ENCODE measurements at places on chromosomes 6 and 20.

DNA sequence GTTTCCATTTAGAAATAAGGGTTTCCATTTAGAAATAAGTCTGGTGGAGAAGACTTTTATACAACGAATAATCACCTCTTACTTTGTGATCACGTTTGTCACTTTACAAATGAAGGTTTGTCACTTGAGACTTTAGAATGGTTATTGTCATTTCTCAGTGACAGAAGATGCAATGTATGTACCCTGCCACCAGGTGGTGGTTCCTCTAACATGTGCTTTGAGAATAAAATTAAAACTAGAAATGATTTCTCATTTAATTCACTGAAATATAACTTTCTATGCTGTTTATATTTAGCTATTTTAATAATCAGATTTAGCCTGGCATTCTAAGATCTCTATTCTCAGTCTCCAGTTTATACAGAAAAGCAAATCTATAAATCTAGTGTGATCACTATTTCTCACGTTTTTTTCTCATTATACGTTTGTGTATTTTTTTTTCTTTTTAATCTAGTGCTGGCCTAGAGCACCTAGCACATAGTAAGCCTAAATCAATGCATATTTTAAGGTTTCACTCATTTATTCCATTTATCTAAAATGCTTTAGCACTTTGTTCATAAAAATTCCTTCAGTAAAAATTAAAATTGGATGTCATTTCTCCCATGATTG is 57.4 kb upstream of the TFAP2D start:
- DNase-seq, result peak; percentile 14

GRCh38 chr6:36027501-36028087 is at the start of gene MAPK14:
TSS of gene MAPK14 (plus strand) at chr6:36027808. CDS start at chr6:36028158, 350 bp downstream.
- peak; percentile 98 for DNase-seq

DNA sequence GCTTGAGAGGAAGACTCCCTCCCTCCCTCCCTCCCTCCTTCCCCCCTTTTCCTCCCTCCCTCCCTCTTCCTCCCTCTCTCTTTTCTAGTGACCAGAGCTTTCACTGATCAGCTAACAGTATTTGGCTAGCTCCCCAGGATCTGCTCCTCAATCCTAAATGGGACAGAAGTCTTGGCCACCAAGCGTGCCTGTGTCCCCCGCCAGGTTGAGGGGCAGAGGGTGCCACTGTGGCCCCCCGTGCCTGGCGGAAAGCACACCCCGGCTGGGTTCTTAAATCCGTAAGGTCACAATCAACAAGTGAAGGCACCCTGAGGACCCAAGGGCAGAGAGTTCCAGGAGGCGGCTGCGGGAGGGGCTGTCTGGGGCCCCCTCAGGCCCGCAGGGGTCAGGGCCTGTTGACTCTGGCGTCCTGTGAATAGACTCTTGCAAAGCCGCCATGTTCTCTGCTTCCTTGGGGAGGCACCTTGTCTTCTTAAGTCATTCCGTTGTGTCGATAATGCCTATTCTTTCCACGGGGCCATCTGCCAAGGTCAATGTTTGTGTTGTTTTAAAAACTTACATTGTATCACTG is 38.9 kb upstream of the STX16 start:
- DNase-seq, result no peak

DNA sequence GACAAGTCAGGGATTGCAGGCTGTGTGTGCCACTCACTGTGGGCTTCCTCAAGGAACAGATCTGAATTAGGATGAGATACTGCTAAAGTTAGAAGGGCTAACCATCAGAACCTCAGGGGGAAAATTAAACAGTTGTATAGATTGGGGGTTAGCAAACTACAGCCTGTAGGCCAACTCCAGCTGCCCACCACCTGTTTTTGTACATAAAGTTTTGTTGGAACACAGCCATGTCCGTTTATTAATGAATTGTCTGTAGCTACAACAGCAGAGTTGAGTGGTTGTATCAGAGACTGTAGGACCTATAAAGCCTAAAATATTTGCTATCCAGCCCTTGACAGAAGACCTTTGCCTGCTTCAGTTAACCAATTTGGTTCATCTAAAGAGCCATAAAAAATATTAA is 127.2 kb upstream of the ECI2 start:
- DNase-seq, result no peak

DNA sequence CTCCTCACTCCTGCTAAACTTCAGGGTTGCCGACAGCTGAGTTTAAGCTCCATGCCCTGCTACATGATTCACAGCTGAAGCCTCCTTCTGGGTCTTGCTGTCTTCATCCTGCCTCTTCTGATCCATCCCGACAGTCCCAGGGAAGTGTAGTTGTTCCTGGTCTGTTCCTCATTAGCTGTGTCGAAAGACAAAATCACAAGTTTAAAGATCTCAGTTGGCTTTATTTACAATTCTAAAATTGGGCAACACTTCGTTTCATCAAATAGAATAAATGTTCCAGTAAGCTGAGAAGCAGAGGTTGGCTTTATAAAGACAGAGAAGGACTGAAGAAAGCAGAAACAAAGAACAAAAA is 4.1 kb upstream of the SLC2A10 start:
- no peak for DNase-seq

DNA sequence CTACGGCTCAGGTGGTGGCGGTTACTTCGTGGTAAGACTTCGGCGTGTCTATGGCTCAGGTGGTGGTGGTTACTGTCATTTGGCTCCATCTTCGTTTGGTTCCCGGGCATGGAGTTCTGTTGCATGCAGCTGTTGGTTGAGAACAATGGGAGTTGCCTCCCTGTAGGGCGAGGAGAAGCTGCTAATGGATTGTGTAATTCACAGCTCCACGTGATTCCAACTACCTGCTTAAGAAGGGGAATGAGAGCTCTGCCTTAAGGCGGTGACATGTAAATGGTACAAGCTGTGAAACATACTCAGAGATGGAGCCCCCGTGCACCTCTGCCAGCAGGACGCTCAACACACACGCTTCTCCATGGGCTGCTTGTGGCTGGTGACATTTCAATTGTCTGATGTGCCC is 12.4 kb upstream of the DACT2 start:
- DNase-seq, result no peak

DNA sequence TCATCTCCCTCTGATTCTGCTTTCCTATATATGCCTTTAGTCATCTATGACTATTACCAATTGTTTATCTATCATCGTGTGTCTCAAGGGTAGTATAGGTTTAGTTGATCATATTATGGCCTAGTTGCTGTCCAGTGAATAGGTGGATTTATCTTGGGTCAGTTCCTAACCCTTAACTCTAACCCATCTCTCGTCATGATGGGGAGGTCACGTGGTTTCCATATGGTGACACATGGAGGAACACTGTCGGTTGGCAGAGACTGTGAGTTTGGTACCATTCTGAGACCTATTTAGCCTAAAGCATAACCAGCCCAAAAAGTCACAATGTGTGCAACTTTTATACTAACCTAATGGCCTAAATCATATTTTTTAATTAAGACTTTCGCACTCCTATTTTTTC is 103.5 kb downstream of the SAMD5 start:
- DNase-seq, result no peak

GRCh38 chr6:32146687-32147086 is 5.1 kb downstream of the PRRT1 start:
- no peak for DNase-seq

DNA sequence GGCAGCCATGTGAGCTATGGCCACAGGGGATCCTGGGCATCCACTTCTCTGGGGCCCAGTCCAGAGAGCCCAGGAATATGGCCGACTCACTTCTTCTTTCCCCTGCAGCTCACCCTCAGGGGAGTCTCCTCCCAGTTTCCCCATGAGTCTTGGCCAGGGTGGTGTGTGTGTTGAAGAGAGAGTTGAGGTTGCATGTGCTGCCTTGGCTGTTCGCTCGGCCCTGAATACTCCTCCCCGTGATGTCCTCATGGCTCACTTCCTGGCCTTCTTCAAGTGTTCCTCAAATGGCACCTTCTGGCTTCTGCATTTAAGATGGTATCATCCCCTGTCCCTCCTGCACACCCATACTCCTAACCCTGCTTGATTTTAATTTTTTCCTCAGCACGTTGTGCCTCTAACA is 3.2 kb upstream of the TREML1 start:
- DNase-seq, result no peak

DNA sequence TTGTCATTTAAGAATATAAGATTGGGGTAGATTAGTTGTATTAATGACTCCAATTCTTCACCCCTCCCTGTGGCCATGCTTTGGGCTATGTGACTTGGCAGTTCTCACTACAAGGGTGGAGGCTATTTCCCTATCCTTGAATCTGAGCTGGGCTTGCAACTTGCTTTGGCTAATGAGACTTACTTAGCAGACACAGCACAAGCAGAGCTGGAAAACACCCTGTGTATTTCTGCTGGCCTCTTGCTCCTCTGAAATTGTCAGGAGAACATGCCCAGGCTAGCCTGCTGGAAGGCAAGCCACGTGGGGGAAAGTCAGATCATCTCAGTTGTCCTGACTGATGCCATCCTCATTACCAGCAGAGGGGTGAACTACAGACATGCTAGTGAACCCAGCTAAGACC is 126.5 kb upstream of the HDGFL1 start:
- DNase-seq, result no peak

DNA sequence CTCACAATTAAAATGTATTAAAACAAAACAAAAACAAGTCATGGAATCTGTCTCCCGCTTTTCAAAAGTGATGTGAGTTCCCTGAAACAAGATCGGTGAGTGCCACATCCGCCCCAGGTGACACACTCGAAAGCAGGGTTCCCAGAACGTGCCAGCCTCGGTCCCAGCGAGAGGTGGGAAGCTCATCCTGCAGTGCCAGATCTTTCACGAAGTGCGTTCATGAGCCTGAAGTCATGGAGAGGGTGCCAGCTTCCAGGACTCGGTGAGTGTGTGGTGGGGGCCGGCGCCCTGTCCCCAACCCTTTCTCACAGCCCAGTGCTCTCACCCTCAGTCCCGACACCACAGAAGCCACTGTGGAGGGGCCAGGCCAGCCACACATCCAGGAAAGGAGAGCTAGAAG is 127.4 kb downstream of the WDR27 start:
- no peak for DNase-seq

DNA sequence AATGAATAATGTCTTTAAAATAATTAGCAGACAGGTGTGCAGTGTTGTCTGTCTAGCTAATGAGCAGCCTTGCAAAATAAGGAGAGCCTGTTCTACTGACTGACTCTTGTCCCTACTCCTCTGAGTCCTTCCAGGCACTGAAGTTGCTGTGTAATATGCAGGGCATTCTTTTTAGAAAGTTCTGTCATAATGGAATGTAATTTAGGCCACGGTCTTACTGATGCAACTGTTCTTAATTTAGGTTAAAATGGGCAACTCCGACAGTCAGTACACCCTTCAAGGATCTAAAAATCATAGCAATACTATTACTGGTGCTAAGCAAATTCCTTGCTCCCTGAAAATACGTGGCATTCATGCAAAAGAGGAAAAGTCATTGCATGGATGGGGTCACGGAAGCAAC is 133.9 kb downstream of the TIAM2 start:
- no peak for DNase-seq

DNA sequence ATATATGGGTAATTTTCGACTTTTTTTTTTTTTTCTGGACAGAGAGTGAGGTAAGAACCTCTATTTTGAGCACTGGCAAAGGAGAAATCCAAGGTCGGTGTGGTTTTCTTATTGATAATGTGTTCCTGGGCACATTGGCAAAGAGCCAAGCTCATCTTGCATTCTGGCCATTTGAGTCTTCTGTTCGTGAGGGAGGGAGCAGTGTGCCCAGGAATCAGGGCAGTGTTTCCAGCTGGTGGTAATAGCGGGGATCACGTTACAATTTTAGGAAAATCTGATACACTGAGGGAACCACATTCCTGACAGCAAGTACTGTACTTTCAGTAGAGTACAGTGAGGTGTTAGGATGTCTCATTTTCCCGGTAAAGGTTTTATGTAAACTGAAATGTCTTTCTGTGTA is 442.3 kb upstream of the MAP3K7 start:
- DNase-seq, result no peak

DNA sequence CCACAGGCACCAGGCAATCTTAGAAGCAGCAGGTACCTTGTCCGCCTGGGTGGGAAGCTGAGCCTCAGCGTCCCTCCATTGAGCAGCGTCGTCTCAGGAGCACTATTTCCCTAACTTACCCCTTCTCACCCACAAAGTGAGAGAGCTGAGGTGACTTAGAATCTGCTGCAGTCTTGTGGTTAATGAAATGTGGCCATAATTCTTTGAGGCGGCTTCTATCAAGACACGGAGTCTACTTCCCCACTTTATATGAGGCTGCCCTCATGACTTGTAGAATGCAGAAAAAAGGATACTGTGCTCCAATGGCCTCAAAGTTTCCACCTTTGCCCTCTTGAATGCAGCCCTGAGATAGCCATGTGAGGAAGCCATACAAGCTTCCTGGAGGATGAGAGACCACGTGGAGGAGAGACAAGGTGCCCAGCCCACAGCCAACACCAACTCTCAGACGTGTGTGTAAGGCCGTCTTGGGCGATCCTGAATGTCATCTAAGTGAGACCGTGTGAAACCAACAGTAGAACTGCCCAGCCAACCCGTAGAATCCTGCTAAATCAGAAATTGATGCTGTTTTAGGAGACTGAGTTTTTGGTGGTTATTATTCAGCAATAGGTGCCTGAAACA is 9.1 kb upstream of the TAGAP start:
- no peak for DNase-seq

DNA sequence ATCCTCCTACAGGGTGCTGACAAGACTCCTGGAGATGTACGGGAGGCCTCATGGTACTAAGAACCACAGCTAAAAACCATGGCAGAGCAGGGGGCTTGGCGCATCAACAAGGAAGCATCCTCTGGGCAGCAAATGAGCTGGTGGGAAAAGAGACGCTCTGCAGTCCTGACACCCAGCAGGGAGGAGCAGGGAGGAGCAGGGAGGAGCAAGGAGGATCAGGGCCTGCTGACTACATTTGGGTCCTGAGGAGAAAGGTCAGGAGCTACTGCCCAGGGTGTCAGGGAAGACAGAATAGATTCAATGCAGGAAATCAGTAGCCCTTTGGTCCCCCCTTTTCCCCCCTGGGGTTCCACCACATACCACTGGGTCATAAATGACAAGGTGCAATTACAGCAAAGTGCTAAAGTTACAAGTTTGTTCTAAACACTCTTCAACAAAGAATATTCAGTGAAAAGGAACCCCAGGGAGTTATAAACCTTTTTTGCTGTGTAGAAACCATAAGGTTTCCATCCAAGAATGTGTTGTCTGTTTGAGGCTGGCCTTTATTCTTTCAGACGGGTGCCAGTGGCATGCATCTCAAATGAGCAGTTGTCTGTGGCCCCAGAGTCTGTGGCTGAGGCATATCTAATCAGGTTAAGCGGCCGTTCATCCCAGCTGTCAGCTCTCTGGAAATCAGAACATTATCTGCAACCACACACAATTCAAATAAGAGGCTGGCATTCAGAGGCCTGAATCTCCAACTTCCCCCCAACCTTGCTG is 325.0 kb downstream of the CDC5L start:
- no peak for DNase-seq

DNA sequence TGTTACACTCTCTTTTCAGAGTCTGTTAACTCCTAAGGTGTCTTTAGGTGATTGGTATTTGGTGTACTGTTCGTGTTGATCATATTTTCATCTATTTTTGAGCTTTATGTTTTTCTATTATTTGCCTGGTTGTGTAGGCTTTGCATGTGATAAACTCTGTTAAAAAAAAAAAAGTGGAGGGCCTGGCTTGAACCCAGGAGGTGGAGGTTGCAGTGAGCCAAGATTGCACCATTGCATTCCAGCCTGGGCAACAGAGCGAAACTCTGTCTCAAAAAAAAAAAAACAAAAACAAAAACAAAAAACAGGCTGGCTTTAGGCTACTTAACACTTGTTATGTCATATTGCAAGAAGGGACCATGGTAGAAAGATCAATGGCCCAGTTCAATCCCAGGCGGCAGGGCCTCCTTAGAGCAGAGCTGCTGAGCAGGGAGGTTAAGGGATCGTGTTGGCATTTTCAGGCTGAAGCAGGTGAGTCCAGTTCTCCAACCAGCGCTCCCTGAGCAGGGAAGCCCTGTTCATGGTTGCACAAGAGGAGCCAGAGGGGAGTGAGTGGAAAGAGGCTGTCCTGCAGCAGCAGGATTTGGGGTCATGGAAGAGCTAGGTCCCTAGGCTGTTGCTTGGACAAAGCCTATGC is 8.5 kb downstream of the PYGB start:
- no peak for DNase-seq
